ENCODE measurements at places on chromosomes 4 and X.

DNA sequence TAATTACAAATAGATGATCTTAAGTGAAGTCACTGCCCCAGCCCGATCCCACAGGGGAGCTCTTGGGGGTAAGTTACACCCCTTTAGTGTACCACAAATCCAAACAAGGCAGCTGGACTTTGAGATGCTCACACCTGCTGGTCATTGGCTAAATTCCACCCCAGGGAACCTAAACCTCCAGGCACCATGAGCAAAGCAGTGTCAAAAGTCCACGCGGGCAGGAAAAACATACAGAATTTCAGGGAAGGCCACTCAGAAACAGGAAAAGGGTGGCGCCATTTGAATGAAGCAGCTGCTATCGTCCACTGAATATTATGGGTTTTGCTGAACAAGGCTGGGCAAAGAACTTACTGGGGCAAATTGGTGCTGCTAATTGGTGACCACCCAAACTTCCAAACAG lies 30.9 kb downstream of the SUPT20HL1 start:
- no peak for DNase-seq

DNA sequence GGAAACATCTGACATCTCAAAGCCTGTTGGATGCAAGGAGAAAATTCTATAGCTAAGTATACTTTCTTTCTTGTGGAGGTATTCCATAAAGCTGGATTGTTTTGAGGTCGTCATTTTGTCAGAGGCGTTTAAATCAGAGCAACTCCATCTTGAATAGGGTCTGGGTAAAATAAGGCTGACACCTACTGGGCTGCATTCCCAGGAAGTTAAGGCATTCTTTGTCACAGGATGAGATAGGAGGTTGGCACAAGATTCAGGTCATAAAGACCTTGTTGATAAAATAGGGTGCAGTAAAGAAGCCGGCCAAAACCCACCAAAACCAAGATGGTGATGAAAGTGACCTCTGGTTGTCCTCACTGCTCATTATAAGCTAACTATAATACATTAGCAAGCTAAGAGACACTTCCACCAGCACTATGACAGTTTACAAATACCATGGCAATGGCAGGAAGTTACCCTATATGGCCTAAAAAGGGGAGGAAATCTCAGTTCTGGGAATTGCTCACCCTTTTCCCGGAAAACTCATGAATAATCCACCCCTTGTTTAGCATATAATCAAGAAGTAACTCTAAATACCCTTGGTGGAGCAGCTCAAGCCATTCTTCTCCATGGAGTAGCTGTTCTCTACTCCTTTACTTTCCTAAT lies 11.9 kb downstream of the HSD17B13 start:
- DNase-seq, result no peak

- DNase-seq, result no peak
These were observed 100.5 kb upstream of the TBC1D9 start for GRCh38 chr4:140856621-140857062.

- DNase-seq, result no peak
These were observed 58.8 kb upstream of the CLNK start for GRCh38 chr4:10743357-10743756.

GRCh38 chr4:96355414-96355813 lies 515.5 kb downstream of the PDHA2 start:
- DNase-seq, result no peak

DNA sequence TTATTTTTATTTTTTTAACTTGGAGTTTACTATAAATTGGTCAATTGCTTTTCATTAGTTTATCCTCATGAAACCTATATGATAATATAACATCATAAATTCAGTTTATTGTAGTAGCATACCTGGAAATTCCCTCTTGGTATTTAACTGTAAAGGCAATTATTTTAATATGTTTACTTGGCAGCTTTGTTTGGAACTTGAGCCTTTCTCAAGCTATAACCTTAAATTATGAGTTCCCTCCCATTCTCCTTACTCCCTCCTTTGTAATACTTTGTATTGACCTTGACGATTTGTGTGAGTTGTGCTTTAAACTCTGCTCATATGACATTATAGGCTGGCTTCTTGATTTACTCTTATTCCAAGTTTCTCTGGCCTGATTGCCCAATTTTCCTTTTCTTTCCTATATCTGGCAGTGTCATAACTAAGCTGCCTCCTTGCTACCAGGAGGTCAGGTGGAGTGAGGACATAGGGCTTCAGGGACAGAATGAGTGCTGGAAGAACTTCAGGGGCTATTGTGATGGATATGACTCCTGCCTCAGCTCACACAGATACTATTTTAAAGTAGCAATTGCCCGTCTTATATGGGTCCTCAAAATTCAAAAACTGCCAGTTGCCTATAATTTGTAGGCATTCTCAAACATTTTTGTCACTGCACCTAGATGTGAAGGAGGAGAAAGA lies 77.7 kb downstream of the RAP1GDS1 start:
- DNase-seq, result no peak

GRCh38 chrX:723781-724180 lies 93.2 kb downstream of the SHOX start:
- no peak for DNase-seq

DNA sequence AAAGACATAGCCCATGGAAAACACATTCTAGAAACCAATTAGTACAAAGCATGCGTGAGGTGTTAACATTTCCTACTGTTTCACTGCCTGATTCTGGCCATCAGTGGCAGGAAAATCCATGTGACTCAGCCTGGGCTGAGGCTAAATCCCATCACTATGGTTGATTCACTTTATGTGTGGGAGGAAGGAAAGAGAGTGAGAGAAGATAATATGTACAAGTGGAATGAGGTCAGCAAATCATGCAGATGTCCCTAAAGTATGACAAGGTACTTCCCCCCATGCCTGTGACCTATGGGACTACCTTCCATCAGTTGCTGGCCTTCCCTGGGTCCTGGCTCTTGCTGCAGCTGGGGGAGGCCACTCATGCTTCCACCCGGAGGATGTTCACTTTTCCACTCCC lies 64.2 kb upstream of the MAP3K15 start:
- no peak for DNase-seq

GRCh38 chr4:15420642-15421041 lies 7.2 kb upstream of the C1QTNF7 start:
- DNase-seq, result no peak

DNA sequence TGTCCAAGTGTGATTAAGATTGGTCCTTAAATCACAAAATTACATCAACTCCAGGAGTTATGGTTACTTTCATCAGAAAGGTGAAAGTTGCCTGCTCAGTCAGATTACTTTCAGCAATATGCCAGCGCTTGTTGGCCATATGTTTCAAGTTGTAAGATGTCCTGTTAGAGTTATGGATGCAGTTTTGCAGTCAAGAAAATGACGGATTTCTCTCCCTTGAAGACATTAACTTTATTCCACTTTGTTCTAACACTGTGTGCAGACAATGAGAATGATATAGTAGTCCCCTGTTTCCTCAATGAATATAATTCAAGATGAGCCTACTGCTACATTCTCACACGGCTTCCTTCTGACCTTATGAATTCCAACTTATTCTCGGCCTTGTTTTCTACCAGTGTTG lies 295.0 kb upstream of the ADGRL3 start:
- no peak for DNase-seq

DNA sequence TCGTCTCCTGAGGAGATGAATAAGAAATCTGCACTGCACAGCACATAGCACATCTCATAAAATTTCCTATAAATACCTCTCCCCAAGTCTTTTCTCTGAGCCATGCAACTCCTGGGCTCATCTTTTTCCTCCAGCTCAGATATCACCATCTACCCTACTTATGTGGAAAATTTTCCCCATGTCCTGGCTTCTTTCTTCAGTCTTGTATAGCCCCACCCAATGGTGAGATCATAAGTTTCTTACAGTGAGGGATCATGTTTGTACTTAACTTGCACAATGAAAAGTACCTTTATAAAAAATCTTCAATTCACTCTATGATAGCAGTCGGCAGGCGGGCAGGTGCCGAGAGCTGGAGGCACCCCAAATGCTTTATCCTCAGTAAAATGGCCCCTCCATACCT lies 198.6 kb upstream of the S100G start:
- no peak for DNase-seq

- DNase-seq, result no peak
These were observed 680.9 kb upstream of the AADAT start for GRCh38 chr4:170770664-170771063.

DNA sequence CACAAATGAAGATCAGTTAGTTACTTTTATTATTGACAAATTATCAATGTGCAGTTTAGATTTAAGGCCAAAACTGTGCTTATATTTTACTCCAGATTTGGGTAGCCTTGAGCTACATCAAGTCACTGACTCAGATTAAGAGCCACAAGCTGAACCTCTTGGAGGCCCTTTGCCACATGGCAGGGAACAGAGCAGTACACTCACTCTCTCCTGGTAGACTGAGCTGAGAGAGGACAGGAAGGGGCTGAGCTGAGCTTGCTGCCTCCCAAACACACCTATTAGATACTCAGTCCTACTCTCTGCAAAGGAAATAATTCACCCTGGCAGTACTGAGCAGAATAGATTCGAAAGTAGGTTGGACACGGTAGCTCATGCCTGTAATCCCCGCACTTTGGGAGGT lies 7.8 kb downstream of the STAP1 start:
- DNase-seq, result no peak

DNA sequence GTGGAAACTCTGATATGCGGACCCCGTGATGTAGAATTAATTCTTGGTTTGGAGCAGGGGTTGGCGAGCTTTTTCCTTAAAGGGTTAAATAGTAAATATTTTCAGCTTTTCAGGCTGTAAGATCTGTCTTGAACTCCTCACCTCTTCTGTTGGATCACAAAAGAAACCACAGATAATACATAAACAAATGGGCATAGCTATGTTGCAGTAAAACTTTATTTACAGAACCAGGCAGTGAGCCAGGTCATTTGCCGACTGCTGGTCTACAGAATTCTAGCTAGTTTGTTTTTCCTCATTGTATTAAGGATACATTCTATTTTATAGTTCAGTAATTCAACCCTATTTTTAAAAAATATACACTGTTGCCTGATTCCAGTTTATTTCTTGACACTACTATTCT lies 116.6 kb downstream of the PAPSS1 start:
- DNase-seq, result no peak

DNA sequence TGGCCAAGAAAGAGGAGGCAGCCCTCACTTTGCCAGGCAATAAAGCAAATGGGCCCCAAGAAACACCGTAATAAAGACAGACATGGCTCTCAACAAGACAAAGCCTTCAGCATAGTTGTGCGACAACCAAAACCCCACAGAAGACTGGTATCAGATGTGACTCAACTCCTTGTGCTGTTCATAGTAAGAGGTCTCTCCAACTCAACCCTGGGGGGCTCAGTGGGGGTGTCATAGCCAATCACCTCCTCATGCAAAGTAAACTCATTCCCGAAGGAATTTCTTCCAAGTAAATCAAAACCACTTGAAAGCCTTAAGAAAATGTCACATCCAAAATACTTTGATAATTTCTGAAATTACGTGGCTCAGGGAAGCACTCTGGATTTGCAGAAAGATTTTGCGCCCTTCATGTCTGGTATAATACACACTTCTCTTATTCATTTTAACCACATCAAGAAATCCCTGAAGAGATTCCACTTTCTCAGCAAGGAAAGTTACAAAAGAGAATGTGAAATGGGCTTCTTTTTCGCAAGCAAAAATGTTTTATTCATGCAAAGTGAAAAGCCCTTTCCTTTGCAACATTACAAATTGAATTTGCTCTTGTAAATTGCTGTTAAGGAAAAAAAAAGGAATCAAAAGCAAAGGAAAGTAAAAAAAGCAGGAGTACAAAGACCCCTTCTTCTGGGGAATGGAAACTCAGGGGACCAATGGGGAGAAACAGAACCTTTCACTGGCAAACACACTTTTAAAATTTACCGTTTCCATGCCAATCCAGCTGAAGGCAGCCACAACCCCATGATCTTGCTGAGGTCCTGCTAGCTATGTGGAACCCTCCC lies 137.4 kb downstream of the NSUN7 start:
- no peak for DNase-seq

- DNase-seq, result no peak
These were observed 12.7 kb upstream of the RBBP7 start for GRCh38 chrX:16882702-16883486.

DNA sequence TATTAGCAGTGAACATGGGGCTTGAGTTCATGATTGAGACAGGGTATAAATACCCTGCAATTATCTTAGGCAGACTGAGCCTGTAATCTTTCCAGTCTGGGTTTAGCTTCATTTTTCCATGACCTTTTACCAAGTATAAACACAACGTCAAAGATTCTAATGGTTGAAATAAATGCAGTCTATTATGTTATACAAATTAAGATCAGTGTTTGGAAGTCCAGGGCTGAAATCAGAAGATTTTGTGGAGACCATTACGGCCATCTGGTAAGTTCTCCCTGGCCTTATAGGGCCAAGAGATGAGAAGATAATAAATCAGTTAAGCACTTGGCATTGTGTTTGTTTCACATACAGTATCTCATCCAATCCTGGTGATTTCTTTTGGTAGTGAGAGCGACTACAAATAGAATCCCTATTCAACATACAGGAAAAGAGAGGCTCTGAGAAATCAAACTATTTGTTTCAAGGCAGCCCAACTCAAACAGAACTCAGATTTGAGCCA lies 425.8 kb downstream of the PACRGL start:
- DNase-seq, result no peak

DNA sequence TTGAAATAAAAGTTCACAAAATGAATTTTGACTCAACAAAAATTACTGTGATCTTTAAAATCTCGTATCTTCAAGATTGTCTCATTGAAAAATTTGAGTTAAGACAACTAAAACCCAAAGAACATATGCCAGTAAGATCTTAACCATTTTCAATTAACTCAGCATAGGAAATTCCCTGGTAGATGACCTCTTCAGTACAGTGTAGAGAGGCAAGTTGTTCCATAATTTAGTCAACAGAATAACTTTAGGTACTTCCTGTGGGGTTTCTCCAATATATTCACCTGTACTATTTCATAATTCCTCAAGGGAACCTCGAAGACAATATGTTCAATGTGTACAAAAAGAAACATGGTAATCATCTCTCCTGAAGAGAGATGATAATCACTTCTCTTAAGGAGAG lies 145.3 kb downstream of the COL25A1 start:
- no peak for DNase-seq

DNA sequence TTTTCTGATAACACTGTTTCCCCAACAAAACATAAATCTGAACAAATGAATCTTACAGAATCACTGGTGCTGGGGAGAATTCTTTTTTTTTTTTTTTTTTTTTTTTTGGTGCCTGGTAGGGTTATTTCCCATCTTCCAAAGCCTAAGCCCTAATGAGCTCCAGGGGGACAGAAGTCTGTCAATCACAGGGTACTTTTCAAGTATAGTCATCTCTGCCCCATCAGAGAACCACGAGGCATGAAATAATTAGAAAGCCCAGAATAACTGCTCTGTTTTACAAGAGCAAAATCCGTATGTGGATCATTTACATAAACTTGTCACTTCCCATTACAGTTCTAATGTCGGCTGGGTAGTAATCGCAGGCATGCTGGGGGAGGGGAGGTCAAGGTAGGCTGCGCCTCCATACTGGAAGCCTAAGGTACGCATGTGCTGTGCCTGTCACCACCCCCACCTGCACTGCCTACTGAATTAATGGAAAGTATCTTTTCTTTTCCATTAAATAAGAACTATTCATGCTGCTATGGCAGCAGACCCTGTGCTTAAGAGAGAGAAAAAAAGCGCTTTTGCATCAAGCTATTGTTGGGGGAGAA lies 164.7 kb upstream of the LEF1 start:
- no peak for DNase-seq

Measured in stimulated activated CD4-positive, alpha-beta T cell treated with anti-CD3 and anti-CD28 coated beads, TNF-alpha, amount 100 ng/mL, for 48 hours (primary cell).